ACHN (cell line): ENCODE measurements at places on chromosomes 5 and 9.

- DNase-seq = no peak
These were observed 176.3 kb upstream of the SEMA6A start for GRCh38 chr5:116750631-116751580.

- DNase-seq = no peak
These were observed 565.7 kb upstream of the FTMT start for GRCh38 chr5:121285801-121286521.

DNA sequence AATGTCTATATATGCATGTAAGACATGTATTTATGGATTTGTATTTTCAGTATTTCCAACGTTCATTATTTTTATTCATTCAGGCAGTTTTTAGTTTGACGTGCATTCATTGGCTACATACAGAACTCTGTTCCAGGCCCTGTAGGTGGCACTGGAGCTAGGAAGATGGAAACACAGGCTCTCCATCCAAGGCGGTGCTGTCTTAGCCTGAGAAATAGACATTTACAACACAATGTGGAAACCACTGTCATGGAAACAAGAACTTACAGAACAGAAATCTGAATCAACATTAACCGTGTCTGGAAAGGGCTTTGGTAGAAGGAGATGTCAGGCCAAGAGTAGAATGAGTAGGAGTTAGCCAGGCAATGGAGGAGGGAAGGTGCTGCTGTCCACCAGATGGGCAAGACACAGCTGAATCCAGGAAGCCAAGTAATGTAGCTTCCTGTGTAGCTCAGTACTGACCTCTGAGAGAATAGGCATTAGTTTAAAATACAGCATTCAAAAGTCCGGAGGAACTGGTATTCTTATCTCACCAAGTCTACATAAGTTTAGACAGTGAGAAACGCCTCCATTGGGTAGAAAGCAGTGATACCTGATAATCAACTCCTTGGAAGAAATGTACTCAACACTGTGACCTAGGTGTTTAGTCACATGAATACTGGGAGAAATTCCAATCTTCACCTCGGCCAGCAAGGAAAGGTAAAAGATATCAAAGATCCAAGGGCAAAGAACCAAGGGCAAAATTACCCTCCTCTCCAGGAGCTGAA, 388.6 kb upstream of the CDH6 start:
- DNase-seq = no peak

DNA sequence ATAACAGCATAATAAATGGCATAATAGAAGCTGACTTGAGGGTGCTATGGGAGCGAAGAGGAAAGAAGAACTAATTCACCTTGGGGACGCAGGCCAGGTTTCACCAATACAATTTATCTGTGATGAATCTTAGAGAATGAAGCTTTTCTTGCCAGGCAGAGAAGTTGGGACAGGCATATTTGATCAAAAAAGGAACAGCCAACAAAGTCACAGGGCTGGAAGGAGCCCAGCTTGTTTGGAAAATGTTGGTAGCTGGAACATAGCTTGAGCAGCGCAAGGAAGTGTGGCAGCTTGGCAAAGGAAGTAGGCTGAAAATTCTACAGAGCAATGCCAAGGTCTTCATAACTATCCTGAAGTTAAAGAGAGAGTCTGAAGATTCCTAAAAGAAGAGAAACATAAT, 181.5 kb upstream of the OR13F1 start:
- no peak for DNase-seq

- no peak for DNase-seq
These were observed 349.3 kb downstream of the RAB3C start for GRCh38 chr5:58932057-58932612.

DNA sequence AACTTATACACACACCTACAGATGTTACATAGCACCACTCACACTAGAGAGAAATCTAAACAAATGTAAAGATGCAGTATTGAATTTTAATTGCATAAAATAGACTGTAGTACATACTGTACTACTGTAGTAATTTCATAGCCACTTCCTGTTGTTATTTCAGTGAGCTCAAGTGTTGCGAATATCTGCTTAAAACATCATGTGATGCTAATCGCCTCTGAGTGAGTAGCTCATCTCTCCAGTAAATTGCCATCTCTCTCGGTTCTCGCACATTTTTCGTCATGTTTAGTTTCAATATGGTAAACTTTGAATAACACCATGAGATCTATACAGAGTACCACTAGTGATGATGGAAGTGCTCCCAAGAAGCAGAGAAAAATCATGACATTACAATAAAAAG, 22.0 kb upstream of the ARHGEF28 start:
- no peak for DNase-seq

- no peak for DNase-seq
These were observed 166.0 kb downstream of the OLFM1 start for GRCh38 chr9:135253305-135254004.

DNA sequence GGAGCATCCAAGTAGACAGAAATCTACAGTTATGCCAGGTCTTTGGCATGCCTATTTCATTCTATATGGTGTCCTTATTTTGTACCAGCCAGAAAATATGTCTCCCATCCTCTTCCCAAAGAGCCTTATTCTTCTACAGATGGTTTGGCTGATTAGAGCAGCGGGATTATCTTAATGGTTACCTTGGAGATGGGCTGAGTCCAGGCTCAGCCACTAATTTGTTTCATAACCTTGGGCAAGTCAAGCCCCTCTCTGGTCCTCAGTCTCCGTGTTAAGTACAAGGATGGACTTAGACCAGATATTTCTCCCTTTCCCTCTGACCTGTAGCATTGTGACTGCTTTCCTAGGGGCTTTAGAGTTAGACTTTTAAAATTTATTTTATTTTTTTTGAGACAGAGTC, 11.1 kb upstream of the GLE1 start:
- no peak for DNase-seq

DNA sequence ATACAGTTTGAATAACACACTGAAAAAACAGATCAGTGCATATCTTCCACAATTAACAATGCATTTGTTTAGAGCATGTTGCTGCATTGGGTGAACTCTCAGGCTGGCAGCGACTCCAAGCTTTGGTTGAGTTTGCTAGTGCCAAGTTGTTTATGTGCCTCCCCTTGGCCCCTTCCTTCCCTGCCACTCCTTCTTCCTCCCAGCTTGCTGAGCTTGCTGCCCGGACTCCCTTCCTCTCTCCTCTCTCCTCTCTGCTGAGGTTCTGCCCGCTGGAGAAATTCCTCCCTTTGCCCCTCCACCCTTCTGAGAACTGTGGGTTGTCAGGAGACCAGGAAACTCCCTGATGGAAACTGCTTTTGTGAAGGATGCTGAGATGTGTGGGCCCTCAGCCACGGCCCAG, 247.3 kb downstream of the PDZD2 start:
- DNase-seq = no peak
